ENCODE measurements at places on chromosomes 2 and 18.
A peak's percentile ranks its signal among the peaks of the same experiment; 100 is the strongest.

- DNase-seq, result peak; percentile 78
Observed at GRCh38 chr18:34661464-34662087, 48.5 kb upstream of the DTNA start.

GRCh38 chr2:144747571-144747970, 227.7 kb upstream of the ZEB2 start:
- no peak for DNase-seq

DNA sequence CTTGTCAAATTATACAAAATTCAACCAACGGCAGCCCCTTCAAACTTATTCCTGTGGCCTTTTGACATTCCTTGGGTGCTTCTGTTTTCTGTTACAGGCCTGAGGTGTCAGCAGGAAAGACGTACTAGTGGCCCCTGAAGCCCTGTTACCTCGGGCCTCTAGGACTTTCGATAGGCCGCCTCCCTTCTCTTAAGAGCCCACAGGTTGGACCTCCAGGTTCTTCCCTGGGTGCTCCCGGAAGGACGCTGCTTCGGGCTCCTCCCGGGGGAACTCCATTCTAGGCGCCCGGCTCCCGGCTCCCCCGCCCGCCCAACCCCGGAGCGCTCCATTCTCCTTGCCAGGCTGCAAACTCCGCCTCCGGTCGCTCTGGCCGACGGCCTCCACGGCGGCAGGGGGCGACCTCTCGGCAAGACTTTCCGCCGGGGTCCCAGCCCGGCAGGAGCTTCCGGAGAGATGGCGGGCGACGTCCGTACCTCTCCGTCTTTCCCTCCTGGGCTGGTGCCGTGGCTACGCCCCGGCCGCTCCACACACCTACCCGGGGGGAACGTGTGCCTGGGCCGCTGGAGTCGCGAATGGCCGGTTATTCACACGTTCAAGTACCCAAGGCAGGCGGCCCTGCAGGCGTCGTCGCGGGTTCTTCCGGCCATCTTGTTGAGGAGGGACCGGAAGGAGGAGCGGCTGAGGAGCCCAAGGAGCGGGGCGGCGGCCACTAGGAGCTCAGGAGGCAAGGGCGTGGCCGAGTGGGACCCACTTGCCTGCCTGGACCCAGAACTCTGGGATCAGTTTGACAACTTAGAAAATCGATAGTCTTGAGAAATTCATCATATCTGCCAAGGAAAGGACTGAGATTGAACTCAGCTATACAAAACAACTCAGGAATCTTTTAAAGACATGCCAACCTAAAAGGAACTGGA, 27.5 kb downstream of the BOLA3 start:
- peak; percentile 82 for DNase-seq

DNA sequence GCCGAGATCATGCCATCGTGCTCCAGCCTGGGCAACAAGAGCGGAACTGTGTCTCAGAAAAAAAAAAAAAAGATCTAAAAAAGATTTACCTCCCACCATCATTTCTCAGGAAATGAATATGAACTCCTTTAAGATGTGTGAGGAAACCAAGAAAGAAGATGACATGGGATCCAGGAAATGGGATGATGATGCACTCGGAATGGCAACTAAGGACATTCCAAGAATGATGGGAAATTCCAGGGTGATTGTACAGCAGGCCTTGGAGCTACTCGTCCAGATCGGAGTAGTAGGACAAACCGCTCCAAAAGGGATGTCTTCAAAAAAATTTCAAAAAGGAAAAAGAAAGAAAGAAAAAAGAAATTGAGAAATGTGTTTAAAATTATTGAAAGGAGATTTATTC, 84.9 kb upstream of the PMAIP1 start:
- no peak for DNase-seq

- DNase-seq, result no peak
Observed at GRCh38 chr2:3283206-3283605, 94.4 kb downstream of the EIPR1 start.

GRCh38 chr2:25306777-25307368, 34.9 kb downstream of the DNMT3A start:
- DNase-seq, result no peak

DNA sequence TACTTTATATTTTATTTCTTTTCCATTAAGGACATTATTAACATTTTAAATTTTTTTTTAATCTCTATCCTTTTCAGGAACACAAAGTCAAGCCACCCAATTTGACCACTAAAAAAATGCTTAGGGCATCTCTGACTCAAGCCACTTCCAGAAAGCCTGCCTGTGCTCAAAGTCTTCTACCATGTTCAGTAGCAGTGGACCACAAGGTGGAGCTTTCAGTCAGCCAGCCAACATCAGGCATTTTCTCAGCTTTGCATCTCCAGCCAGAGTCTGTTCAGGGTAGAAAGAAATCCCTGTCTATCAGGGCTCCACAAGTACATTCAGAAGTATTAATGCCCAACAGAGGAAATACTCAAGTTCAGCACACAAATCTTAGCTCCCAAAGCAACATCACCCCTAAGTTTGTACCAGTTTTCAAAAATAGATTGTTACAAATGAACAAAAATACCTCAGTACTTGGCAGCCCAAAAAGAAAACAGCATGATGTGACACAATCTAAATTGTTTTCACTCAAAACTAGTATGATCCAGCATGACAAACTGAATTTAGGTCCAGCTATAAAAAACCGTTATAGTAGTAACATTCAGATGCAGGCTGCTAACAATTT, 37.6 kb downstream of the C18orf63 start:
- peak; percentile 55 for DNase-seq

GRCh38 chr2:239917125-239917956, 107.8 kb downstream of the NDUFA10 start:
- DNase-seq, result no peak

- DNase-seq, result no peak
Observed at GRCh38 chr2:3313781-3314375, 63.7 kb downstream of the EIPR1 start.

DNA sequence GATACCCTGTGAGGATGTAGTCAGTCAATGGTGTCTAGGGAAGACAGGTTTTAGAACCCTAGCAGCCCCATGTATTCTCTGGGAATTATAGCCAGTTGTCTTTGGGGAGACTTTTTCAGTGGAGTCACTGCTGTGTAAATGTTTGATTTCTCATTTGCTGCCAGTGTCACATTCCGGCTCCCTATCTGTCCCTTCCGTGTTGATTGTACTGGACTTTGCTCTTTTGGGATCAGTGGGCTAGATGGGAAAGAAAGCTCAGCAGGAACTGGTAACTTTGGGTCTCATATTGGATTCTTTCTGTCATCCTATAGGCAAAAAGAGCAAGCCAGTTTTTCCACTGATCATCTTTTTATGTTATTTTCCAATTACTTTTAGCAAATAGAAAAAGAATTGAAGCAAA, 70.1 kb downstream of the GTF3C3 start:
- no peak for DNase-seq

DNA sequence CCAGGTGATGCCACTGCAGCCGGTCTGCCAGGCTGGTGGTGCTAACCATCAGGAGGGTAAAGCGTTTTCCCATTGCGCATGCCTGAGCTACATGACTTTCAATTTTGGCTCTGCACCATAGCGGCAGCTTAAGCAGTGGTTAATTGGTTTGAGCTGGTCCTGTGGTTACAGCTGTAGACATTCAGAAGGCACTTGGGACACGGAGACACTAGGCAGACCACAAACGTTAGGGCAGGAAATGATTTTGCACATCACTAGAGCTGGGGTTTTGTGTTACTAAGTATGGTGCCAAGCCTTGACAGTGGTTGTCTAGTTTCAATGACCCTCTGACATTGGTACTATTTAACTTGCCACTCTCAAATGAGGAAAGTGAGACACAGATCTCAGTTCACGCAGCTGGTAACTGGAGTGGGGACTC, 28.9 kb upstream of the CNOT11 start:
- no peak for DNase-seq

- DNase-seq, result no peak
Observed at GRCh38 chr18:75276818-75277609, 66.4 kb downstream of the TSHZ1 start.

DNA sequence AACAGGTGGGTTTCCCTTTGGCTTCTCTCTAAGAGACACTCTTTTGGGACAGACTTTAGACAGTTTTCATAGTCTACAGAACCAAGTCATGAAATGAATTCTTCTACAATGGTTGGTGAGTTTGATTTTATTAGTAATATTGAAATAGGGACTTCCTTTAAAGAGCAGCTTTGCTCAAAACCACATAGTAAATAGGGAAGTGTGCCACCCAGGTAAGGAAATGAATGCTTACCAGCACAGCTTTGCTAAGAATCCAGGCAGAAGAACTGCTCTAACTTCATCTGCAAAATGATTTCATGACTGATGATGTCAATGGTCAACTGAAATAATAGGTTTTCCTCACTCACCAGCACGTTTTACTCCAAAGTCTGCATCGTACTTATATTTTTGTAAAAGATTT, 89.2 kb downstream of the NYAP2 start:
- no peak for DNase-seq

DNA sequence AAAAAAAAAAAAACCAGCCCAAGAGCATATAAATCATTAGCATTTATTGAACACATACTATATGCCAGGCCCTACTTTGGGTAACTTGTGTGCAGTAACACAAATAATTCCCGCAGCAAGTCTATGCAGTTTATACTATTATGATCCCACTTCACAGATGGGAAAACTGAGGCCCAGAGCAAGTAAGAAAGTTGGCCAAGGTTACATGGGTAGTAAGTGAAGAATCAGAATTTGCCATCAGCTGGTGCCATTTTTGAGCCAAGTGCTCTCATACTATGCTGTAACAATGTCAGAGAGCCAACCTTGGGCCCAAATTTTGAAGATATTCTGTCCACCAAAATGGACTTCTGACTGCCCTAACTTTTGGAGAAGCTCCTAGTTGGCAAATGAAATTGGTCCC, 13.5 kb upstream of the PSD4 start:
- no peak for DNase-seq

DNA sequence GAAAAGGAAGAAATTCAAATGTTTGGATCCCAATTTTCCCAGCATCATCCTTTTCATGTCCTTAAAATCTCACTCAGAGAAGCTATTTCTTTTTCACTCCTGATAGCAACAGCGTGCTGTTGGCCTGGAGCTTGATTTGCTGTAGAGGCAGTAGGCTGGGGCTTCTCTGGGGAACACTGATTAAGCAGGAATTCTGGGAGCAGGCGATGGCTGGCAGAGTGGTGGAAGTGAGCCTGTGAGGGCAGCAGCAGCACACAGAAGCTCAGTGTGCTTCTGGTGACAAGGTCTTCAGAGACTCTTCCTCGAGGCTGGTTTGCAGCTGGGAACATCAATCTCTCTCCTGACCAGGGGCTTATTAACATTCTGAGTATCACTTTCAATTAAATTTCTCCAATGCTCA, 284.6 kb downstream of the DPP10 start:
- DNase-seq, result no peak

DNA sequence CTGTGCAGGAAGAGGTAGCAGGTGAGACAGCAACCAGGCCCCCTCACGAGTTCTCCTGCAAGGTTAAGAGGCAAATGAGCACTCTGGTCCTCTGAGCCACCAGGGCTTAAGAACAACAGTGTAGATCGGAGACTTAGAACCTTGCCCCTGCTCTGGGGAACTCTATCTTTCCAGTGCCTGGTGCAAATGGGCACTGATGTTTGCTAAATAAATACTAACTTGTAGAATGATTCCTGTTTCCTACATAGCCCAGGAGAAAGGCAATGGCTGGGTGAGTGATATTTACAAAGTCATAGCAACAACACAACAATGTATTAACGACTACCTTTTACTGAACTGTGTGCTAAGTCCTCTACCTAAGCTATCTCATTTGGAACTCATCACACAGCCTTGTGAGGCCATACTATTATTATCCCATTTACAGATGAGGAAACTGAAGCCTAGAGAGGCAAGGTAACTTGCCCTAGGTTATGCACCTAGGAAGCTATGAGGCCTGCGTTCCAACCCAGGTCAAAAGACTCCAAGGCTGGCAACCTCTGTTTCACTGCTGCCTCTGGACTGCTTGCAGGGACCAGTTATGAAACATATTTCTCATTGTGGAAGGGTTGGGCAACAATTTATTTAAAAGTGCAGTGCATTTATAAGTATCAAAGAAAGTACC, 4.3 kb downstream of the ATP8B1 start:
- DNase-seq, result no peak

- peak; percentile 66 for DNase-seq
Observed at GRCh38 chr2:25684577-25685473, 11.4 kb upstream of the DTNB start.

Measured in NCI-H1105 treated with DMSO at 0.1 percent for 48 hours (cell line).